T-helper 22 cell (primary cell): ENCODE measurements at places on chromosomes 5 and 9.
A peak's percentile ranks its signal among the peaks of the same experiment; 100 is the strongest.

GRCh38 chr9:113488490-113488889 is 25.0 kb downstream of the RGS3 start:
- no peak for DNase-seq

DNA sequence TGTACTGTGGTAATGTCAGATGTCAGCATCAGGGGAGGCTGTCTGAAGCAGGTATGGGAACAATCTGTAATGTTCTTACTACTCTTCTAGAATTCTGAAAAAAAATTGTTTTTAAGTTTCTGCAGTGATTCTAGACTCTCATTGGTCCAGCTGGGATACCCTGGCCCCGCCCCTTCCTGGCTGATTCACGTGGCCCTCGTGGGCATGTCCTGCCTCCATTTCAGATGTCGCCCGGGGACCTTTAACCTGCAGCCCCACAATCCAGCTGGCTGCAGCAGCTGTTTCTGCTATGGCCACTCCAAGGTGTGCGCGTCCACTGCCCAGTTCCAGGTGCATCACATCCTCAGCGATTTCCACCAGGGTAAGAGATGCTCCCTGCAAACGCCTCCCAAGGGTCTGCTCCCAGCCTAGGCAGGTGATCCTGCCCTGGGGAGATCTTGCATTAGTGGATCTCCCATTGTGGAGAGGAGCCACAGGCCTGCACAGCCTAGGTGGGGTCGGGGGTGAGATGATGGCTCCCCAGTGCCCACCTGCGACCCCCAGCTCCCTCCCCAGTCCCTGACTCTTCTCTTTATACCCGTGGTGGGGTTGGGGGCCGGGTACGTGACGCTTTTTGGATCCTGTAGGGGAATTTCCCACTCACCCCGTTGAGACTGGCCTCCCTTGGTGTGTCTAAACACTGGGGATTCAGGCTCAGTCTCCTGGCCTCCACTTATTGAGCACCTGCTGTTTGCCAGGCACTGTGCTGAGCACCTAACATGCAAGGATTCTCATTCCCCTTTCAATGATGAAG is 36.5 kb downstream of the LAMC3 start:
- no peak for DNase-seq

DNA sequence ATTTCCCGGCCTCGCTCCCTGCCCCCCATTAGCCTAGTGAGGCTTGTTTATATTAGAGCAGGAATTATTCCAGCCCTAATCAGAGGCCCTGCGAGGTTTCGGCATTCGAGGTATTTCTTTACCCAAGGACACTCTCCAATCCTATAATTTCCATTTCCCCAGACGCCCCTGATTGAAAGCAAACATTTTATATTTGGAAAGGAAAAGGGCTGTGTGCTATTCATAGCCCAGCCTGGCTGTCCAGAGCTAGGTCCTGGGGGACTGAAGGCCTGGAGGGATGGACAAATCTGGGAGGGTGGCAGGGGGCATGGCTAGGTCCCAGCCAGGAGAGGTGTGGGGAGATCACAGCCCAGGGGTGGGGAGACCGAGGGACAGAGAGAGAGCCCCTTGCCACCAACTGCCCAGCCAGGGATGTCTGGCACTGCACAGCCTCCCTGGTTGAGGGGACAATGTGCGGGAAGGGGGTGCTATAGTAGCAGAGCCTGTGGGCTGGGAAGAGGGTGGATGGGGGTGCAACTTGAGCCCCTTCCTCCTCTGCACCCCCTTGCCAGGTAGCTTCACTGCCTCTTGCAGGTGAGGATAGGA is 125.1 kb downstream of the BARX1 start:
- no peak for DNase-seq

- DNase-seq, result no peak
Observed at GRCh38 chr9:33780276-33780675, 15.1 kb upstream of the PRSS3 start.

DNA sequence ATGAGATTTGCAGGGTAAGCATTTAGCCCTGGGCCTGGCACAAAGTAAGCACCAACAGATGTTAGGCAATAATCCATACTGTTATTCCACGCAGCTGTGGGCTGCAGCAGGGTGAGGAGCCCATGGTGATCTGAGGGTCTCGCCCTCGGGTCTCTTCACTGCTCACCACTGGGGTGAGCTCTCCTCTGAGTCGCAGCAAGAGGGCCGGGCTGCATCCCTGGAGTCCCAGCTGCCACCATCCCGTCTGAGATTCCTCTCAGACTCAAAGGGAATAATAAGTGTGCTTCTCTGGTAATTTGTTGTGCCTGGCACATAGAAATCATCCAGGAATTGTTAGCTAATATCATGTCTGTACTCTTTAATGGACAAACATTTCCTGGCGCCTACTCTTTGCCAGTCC is 6.9 kb downstream of the NKX2-5 start:
- DNase-seq, result no peak

DNA sequence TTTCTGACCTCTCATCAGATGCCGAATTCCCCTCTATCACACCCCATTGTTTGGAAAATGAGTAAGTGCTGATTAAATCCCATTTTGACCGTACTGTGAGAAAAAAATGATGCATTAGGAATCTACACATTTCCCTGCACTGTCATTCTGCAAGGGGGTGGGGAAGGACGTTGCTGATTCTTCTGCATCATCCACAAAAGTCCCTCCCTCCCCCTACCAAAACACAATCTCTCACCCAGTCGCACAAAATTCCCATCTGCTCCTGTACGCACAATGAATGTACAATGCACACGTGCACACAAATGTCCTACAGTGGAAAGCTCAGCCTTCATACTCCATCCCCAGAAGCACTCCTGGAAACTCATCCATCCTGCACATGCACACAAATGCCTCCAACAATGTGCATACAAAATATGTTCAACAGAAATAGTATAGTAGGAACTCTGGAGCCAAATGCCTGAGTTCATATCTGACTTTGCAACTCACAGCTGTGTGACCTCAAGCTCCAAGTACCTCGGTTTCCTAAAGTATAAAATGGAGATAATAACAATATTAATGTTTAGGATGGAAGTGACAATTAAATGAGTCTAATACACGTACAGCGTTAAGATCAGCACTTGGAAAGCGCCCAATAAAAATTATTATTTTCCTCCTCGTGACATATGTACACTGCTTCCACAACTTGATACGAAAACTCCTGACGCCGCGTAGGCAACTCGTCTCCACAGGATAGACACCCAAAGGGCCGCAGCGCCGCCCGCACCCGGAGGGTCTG is 809 bp downstream of the TNIP1 start:
- DNase-seq, result peak; percentile 25

DNA sequence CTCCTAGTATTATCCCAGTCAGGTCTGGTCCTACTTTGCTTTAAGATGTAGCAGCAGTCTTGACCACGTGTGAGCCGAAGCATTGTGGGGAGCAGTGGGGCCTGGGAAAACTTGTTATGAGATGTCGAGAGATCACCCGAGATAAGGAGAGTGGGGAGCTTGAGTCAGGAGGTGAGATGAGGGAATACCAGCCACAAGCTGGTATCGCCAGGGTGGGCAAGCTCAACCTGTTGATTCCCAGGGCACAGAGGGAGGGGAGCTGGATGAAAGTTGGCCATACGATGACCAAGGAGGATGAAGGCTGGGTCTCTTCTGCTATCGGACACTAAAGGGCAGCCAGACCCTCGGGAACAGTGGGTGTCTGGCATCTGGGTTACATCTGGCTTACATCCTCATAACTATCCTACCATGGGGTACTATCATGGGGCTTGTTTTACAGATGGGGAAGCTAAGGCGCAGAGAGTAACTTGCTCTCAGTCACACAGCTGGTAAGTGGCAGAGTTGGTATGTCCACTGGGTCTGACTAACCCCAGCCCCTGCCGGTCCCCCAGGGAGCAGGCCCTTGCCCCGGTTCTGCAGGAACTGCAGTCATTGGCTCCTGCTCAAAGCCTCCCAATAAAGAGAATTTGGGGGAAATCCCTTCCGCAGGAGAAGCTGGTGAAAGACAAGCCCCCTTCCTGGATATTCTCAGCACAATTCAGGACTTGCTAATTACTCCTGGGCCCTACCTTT is 13.4 kb upstream of the TIFAB start:
- DNase-seq, result no peak

- no peak for DNase-seq
Observed at GRCh38 chr5:72844218-72844603, 27.8 kb downstream of the TNPO1 start.

DNA sequence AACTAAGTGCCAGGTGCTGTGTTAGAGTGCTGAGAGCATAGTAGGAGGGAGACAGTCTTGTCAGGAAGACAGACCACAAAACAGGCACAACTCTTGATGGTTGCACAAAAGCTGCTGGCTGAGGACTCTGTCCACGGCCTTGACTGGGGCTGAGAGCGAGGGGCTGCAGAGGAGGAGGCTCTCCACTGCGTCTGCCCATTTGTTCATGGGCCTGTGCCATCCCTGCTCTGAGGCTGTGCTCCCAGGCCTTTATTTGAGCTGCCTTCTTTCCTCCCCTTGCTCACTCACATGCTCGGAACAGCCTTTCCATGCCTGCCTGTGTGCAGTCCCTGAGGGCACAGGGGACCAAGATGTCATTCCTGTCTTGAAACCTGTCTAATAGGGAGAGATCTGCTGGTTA is 147.8 kb downstream of the CACNA1B start:
- DNase-seq, result no peak

DNA sequence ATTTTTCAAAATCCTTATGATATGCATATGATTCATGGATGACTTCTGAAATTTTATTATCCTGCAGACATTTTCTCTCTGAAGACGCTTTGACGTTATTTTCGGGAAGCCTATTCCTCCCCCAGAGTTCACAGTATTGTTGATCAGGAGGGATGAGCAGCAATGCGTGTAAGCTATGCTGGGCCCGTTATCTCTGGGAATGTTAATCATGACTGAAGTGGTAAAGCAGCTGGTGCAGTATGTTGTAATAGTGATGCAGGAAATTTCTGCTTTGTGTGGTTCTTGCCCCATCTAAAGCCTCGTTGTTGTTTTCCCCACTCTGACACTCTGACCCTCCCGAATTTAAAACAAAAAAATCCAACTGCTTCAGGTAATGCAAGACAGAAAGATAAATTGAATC is 1797.8 kb upstream of the WWC1 start:
- DNase-seq, result no peak

DNA sequence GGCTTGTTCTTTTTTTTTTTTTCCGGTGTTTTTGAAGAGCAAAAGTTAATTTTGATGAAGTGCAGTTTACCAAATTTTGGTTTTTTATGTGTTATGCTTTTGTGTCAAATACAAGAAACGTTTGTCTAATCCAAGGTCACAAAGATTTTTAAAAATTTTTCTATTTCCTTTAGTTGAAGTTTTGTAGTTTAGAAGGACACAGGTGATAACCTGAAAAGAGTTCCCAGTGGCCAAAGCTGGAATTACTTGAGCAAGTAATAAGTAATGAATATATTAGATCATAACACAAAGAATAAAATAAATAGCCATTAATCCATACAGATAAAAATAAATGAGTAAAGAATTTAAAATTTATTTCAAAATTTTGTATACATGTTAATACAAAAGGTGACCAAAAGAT is 71.5 kb downstream of the FCHO2 start:
- DNase-seq, result no peak

GRCh38 chr5:16618138-16618897 is 1.5 kb upstream of the RETREG1 start:
- DNase-seq, result no peak

DNA sequence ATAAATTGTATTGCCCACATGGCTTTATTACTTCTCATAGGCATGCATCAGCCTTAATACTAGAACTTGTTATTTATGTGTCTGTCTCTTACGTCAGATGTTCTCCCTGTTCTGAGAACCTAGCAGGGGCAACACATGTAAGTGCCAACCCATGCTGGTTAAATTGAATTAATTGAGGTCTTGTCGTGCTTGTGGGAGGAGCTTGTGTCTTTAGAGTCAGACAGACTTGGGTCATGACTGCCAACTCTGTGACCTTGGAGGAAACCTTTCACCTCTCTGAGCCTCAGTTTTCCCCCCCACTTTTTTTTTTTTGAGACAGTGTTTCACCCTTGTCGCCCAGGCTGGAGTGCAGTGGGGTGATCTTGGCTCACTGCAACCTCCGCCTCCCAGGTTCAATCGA is 2.2 kb upstream of the MEGF9 start:
- DNase-seq, result no peak

DNA sequence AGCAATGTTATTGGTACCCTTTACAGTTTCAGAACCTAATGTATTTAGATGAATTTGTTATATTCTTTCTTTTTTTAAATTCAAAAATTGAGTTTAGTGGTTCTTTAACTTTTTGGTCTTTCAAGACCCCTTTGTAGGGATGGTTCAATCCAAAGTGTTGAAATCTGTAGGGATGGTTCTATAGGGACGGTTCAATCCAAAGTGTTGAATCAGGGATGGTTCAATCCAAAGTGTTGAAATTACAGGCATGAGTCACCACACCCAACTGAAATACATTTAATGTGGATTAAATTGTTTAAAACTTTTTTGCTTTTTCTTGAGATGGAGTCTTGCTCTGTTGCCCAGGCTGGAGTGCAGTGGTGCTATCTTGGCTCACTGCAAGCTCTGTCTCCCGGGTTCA is 30.6 kb downstream of the SNX2 start:
- no peak for DNase-seq

DNA sequence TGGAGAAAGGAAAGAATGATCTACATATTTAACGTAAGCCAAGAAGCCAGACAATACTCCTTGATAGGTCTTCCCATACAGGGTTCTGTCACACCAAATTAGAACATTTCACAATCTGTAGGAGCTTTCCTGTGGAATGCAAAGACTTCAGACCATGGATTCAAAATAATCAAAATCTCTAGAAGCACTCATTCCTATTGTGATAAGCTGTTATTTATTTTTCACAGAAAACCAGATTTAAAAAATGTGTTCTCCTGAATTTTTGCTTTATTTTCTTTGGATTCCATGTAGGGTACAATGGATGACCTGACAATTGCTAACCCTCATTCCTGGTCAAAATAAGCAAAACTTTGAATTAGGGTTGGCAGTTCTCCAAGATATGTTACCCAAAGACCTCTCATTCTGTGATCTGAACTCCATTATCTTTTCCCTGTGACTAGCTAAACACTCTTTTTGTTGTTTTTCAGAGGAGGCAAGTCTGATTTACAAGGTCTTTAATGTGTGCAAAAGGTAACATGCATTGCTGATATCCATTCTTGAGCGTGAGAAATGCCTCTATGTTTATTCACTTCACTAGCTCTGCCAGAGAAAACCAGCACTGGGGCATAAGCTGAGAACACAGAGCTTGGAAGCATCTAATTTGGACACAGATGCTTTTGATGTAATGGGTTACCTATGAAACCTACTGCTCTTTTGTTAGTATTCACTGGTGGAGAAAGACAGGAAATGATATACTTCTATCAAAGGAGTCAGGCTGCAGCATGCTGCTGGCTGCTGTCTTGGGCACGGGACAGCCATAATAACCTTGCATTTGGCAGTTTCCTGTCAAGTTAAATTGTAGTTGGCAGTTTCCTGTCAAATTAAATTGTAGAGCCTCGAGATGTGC is 31.4 kb downstream of the ACTBL2 start:
- DNase-seq, result no peak

- no peak for DNase-seq
Observed at GRCh38 chr5:55160493-55161209, 680 bp downstream of the GPX8 start.

- DNase-seq, result no peak
Observed at GRCh38 chr5:109479260-109479860, 69.6 kb upstream of the PJA2 start.

- DNase-seq, result no peak
Observed at GRCh38 chr5:179727106-179727505, 5.5 kb upstream of the MAML1 start.

GRCh38 chr5:149796836-149797235 is 66.7 kb downstream of the PPARGC1B start:
- DNase-seq, result no peak

- DNase-seq, result no peak
Observed at GRCh38 chr9:19231126-19231903, 822 bp downstream of the DENND4C start.
